ENCODE measurements at places on chromosomes 11 and 22.

DNA sequence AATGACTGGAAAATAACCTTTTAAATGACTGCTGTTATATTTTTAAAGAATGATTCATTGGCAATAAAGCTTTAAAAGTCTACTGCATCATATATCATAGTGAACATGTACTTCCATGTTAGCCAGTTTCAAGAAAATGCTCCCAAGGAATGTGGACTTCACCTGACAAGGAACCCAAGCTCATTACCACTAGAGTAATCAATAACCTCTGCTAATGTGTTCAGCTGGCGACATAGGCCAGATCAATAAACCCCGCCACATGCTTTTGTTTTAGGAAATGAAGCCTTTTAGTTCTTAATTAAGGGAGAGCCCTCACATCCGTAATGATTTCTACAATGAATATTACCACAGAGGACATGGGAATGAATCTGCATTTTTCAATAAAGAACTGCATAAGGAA lies 1219.9 kb upstream of the CNTN5 start:
- no peak for DNase-seq

GRCh38 chr11:134609361-134610115 lies 197.5 kb upstream of the B3GAT1 start:
- no peak for DNase-seq

- no peak for DNase-seq
Observed at GRCh38 chr11:96905143-96905542, 515.3 kb downstream of the JRKL start.

GRCh38 chr11:93497596-93497995 lies 45.6 kb downstream of the SMCO4 start:
- no peak for DNase-seq

DNA sequence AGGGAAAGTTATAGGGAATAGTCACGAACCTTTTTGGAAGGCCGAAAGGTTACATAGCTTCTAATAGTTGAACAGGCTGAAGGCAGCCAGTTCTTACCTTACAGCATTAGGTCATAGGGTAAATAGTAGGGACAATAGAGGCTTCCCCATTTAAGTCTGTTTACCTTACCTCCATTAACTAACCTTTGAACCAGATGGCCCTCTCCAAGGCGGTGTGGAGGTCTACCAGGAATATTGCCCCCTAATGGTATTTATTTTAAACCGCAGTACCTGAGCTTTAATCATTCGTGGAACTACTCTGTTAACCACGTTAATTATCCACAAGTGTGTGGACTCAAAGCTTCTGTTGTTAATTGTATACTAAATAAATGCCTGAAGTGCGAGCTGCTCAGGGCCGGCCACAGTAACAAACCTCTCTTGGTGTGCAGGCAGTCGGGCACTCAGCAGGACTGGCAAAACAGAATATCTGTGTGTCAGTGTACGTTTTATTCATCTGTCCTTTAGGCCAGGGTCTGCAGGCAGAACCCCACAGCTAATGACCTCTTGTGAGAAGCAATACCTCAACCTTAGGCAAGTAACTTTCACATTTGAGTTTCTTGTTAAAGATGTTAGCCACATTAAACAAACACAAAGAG lies 81.7 kb downstream of the PRCP start:
- no peak for DNase-seq

DNA sequence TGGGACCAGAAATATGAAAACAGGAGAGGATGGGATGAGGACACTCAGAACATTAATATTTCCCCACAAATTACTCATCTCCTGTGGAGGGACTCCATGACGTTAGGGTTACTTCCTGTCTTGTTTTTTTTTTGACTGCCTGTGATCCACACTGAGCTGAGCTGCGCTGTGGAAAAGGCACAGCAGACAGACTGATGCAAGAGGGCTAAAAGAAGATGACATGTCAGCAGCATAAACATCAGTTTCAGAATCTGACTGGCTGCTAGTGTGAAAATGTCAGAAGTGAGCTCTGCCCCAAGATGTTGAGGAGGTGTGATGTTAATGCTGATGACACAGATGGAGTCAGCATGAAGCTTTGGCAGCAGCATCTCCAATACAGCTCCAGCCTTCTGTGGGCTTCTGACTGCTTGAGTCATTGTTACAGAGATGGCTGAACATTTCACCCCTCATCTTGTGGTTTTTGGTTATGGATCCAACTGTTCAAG lies 286.8 kb downstream of the BLID start:
- DNase-seq, result no peak

DNA sequence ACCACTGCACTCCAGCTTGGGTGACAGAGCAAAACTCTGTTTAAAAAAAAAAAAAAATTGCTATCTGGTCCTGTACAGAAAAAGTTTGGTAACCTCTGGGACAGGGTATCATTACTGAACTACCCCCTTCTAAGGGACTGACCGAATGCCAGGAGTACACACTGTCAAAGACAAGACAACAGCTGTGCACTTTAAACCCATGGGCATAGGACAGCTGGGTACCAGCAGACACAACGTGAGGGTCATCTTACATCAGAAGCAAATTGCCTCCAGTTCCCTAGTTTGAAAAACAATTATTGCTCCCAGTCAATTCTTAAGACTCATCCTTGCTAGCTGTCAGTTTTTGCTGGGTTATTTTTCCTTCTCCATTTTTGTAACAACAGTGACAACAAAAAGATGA lies 17.8 kb downstream of the CD59 start:
- no peak for DNase-seq

GRCh38 chr11:117492578-117493251 lies 165.1 kb downstream of the CEP164 start:
- no peak for DNase-seq

- DNase-seq, result no peak
Observed at GRCh38 chr11:124724979-124725718, 14.6 kb upstream of the NRGN start.

- DNase-seq, result no peak
Observed at GRCh38 chr11:102932678-102933077, 22.9 kb downstream of the MMP13 start.

DNA sequence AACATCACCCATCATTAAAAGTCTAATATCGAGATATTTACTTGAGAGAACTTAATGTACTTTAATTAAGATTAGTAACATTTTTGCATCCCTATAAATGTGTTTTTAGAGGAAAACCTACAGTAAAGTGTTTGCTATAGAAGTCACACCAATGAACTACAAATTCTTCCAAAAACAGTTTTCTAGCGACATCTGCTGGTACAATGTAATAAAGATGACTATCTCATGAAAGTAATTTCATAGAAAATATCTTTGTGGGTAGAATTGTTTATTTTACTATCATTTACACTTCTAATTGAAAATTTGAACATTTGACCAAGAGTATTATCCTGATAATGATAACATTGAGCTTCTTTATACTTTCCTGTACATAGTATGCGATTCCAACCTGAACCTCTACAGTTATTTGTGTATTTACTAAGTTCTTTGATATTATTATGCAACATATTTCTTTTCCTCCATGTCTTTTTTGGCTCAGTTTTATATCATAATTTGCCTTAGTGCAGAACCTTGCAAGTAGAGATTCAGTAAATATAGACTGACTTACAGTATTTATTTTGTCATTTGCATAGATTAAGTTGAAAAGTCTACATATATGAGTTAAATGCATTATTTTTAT lies 252.7 kb downstream of the TMEM135 start:
- no peak for DNase-seq

DNA sequence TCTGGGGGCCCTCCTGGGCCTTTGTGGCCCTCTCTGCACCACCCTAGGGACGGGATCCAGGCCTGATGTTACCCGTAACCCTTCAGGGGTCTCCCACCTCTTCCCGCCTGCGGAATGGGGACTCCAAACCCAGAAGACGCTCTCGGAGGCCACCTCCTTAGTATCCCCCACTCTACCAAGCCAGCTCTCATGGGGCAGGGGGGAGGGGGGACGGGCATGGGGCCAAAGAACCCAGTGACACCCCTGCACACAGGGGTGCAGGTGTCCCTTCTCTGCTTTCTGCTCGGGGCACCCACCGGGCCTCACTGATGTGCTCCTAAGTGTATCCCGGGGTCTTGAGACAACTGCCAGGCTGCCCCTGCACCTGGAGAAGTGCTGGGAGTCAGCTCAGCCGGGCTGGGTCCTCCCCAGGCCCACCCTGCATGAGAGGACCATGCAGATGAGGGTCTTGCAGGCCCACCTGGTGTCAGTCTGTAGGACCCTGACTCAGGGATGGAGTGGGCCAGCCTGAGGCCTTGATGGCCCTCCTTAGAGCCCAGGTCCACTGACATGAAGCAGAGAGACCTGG lies 176.9 kb downstream of the IGLL1 start:
- DNase-seq, result no peak

DNA sequence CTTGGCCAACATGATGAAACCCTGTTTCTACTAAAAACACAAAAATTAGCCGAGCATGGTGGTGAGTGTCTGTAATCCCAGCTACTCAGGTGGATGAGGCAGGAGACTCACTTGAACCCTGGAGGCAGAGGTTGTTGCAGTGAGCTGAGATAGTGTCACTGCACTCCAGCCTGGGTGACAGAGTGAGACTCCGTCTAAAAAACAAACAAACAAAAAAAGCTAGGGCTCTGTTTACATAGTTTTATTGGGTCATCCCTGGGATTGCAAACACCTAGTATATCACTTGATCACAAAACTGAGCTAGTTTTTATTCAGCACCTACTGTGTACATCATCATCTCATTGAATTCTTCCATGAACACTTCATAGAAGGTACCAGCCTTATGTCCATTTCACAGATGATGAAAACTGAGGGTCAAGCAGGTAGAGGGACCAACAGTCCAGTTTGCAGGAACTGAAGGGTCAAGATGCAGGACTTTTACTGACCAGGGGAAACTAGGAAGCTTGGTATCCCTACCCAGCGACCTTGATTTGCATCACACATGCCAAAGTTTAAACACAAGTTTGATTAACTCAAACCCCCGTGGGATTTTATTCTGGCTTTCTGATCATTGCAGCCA lies 9.2 kb upstream of the MRTFA start:
- no peak for DNase-seq

DNA sequence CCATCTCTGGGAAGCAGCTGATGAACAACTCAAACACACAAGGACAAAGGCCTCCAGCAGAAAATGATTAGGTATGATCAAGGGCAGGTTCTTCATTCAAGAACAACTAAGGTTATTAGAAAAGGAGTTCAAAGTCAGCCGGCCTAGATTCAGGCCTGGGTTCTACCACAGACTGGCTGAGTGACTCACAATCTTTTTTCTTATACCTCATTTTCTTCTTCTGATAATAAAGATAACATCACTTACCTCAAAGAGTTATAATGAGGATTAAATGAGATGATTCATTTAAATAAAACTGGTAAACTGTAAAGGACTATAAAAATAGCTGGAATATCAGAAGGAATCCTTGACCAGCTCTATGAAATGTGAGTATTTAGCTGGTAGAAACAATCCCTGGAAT lies 49.3 kb upstream of the PPP2R1B start:
- DNase-seq, result no peak

DNA sequence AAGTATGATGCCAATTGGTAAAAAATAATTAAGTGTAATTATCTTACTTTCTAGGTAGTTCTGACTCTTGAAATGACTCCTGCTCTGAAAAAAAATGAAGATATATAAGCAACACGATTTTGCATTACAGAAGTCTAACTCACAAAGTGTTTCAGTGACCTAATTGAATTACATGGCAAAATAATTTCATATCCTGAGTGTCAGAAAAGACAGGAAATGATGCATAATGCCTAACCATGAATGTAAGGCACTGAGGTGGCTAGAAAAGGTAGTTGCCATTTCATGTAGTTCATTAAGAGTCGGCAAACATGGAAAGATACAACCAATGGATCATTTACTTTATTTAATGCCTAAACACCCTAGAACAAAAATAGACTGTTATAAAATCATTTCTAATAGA lies 113.5 kb downstream of the GUCY1A2 start:
- DNase-seq, result no peak

GRCh38 chr11:37905707-37906417 lies 1307.8 kb upstream of the RAG2 start:
- no peak for DNase-seq

- no peak for DNase-seq
Observed at GRCh38 chr11:108037636-108038035, 28.9 kb downstream of the CUL5 start.

GRCh38 chr11:6735306-6735705 lies 36.5 kb downstream of the OR2AG2 start:
- DNase-seq, result no peak

DNA sequence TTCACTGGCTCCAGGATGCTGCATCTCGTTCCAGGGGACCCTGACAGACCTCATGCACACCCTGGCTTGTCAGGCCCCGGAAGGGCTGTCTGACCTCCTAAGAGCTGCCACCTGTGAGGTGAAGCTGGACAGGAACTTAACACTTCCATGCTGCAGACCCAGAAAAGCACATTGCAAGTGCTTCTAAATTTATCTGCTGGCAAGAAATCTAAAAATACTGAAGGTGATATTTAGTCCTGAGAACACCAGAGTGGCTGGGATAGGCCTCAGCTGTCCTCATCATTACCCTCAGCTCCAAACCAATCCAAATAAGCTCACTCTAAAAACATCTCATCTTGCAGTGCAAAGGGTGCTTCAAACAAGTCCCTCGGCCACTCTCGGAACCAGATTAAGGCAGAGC lies 46.7 kb downstream of the ABTB2 start:
- DNase-seq, result no peak

DNA sequence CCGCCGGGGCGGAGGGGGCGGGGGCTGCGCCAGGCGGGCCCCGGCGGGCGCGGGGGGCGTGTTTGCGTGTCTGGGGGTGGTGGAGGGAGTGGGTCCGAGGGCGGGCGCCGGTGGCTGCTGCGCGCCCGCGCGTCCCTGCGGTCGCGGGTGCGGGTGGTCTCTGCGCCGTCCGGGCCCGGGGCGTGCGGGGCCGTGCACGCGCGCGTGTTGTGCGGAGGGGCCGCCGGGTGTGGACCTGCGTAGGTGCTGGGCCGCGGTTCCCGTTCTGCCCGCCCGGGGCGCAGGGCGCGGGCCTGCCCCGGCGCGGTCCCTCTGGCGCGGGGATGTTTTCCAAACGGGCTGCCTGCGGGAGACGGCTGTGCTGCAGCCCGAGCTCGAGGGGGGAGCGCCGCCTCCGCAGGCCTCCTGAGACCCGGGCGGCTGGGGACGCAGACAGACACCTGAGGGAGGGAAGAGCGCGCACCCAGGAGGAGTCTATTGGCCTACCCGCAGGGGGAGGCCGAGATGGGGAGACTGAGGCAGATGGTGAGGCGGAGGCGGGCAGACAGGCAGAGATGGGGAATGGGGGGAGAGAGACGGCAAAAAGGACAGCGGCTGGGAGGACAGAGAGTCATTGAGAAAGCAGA lies 442 bp downstream of the PELI3 start:
- no peak for DNase-seq

- no peak for DNase-seq
Observed at GRCh38 chr11:131172011-131172410, 198.4 kb upstream of the NTM start.

Data from activated naive CD8-positive, alpha-beta T cell treated with anti-CD3 and anti-CD28 coated beads, Interleukin-2, amount 50 U/mL, for 16 hours (primary cell).